ENCODE measurements at places on chromosomes 4 and X.

DNA sequence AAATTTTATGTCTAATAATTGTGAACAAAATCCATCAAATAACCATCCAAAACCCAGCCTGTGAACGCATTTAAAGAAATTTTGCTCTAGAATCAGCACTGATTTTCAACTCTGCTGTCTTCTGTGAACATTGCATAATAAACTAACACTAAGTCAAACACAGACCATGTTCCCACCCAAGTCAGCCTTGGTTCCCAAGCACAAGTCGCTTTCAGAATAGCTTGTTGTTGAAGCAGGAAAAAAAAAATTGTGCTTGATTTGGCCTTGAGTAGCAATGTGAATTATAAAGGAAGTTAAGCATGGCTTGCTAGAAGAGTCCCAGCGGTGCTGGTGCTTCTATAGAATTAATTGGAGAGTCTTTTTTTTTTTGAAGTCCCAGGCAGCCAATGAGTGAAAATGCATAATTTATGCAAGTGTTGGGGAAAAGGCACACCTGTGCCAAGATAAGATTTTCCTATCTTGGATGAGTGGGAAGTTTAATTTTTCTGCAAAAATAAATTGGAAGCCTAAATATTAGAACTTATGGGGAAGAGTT is 42.1 kb downstream of the HHIP start:
- DNase-seq = no peak

- peak; percentile 0 for DNase-seq
These were observed 131.2 kb downstream of the HTR2C start for GRCh38 chrX:114715096-114715495.

- DNase-seq = no peak
These were observed 67.9 kb downstream of the SH2D1A start for GRCh38 chrX:124414281-124414680.

DNA sequence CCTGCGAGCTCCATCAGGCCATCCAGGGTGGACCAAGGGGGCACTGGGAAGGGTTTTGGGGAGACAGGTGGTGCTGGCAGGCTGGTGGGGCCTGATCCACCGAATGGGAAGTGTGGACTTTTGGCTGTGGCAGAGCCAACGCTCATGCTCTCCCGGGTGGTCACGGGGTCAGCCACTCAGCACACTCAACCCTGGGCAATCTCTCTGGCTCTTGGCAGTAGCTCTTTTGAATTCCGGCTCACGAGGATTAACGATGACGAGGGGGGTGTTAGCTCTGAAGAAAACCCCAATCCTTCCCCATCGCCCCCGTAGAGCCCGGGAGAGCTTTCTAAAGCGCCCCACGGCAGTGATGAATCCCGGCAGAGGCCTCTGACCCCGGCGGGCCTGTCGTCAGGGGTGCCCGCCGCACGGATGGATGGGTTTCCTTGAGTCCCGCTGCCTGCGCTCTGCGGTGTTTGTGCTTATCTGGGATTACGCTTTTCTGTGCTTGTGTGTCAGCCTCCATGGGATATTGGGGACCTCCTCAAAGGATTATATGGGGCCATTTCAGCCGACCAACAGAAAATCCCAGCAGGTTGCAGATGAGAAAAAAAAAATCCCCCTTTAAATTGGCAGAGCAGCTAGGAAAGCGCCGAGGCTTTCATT is 156.8 kb upstream of the PSAPL1 start:
- no peak for DNase-seq

GRCh38 chrX:16082470-16083085 is 40.8 kb upstream of the GRPR start:
- DNase-seq = no peak

DNA sequence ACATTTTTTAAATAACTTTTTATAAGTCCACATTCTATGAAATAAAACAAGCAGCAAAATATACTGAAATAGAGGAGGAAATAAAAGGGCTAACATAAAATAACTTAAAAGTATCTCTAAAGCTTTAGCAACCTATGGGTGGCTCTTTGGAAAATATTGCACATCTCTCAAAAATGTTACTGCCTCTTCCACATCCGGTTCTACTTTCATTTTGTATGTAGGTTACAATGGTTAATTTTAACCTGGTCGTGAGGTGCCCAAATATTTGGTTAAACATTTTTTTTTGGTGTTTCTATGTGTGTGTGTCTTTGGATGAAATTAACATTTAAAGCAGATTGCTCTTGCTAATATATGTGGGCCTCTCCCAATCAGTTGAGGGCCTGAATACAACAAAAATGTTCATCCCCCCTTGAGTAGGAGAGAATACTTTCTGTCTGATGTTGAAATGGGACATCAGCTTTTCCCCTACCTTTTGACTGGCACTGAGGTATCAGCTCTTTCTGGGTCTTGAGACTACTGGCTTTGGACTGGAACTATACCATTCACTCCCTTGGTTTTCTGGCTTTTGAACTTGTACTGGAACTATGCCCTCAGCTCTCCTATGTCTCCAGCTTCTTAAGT is 353.0 kb downstream of the ADAM29 start:
- DNase-seq = peak; percentile 13

DNA sequence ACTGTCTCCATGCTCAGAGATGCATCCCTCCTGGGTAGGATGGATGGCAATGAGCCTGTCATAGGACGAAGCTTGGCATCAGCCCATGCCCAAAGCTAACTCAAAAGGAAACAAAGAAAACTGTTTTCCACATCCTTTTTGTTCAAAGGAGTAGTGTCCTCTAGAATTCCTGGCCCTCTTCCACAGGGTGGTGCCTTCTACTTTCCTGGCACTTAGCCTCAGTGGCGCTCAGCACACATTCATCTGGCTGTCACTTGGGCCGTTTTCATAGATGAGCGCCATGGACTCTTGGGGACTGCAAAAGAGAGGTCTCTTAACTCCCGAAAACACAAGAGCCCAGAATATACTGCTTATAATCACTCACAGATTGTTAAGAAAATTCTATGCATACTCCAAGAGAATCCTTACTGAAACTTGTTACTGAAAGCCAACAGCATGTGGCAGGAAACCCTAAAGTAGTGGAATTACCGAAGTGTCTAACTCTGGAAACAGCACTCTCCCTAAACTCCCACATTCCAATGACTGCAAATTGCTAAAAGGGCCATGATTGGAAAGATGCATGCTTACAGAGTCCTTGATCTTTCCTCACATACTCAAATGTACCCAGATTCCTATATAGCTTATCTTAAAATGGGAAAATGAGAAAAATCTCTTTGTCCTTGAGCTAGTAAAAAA is 110.0 kb downstream of the HS6ST2 start:
- DNase-seq = no peak

DNA sequence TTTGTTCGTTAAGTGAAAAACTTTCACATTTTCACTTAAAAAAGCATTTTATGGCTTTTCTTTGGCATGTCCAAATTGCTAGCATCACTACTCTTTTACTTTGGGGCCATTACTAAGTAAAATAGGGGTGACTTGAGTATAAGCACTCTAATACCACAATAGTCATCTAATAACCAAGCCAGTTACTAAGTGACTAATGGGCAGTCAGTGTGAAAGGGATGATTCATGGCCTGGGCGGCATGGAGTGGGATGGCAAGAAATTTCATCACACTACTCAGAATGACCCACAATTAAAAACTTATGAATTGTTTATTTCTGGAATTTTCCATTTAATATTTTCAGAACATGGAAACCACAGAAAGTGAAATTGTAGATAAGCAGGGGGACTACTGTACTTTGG is 60.9 kb downstream of the BMP15 start:
- DNase-seq = peak; percentile 0

DNA sequence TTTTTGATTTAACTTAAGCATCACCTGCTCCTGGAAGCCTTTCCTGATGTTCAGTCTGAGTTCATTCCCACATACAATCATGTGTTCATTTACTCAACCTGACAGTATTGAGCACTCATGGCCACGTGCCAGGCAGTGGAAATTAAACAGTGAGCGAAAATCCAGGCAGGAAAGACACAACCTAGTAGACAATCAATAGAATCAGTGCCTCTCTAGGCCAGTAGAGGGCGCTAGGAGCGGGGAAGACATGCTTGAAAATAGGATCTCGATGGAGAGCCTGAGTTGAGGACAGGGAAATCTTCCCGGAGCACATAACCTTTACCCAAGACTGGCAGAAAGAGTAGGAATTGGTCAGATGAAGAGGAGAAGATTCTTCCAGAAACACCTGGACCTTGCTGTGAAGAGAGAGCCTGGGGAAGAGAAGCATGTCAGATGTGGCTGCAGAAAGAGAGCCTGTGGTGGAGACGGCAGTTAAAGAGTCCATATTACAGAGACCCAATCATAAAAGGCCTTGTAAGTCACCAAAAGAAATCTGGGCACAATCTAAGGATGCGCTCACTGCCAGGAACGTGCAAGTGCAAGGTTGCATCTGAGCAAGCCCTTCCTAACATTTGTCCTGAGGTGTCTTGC is 103.5 kb downstream of the LDB2 start:
- peak; percentile 77 for DNase-seq

DNA sequence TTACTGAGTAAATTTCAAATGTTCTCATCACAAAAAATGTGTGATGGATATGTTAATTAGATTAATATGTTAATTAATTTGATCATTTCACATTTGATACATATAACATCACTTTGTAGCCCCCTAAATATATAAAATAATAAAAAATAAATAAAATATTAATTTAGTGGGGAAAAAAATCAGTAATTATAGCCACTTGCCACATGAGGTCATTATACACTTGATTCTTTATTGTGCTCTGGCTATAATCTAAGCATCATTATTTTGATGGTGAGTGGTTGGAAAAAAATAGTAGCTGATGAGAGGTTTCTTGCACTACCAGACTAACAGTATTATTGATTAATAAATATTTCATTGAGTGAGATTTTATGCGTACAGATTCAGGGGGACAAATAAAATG is 57.4 kb downstream of the DCK start:
- DNase-seq = no peak

DNA sequence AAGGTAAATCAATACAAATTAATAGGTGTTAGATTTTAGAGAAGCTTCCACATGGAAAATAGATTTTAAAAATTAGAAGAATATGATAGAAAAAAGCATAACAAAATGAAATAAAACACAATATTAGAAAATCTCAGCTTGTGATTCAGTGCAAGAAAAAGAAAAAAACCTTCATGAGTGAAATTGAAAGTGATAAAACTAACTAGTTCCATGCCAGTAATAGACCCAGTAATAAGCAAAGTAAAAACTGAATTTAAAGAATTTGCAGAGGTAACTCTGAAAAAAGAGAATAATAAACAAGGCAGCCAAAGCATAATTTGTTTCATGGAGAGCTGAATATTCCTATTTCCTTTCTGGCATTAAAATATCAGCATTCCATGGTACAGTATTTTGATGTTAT is 174.3 kb upstream of the TENM3 start:
- no peak for DNase-seq

DNA sequence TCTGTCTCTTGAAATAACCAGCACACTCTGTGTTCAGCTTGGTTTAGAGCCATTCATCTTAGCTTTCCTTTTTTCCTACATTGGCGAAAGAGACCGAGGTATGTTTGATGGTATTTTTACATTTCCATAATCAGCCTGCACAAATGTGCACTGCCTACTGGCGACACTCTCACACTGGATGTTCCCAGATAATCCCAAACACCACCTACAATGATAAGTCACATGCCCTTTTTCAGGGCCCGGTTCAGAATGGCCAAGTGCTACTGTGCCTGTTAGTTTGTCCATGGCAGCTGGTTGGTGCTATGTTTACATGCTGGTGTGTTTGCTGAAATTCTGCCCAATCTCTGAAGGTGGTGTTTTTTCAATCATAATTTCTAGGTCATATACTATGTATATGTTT is 80.8 kb upstream of the NR3C2 start:
- DNase-seq = no peak

DNA sequence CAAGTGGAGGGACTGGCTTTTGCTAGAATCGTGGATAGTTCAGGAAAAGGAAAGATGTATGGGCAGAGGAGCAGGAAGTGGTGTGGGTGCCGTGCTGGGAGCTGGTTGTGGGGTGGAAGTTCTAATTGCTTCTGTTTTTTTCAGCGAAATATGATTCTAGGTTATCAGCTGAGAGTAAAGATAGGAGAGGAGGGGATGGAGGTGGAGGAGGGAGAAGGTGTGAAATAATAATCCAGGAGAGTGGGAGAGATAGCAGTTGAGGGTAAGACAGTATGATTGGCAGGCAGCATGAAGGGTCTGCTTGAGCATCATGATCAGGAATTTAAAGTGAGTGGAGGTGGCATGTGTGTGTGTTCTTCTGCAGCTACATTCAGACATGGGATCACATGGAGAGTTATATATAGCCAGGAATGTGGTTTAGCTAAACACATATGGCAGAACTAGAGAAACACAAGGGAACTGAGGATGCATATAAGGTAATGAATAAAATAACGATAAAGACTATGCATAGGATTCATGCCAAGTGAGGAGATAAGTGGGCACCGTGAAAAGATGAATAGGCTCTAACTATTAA is 133.7 kb downstream of the ANK2 start:
- DNase-seq = no peak

DNA sequence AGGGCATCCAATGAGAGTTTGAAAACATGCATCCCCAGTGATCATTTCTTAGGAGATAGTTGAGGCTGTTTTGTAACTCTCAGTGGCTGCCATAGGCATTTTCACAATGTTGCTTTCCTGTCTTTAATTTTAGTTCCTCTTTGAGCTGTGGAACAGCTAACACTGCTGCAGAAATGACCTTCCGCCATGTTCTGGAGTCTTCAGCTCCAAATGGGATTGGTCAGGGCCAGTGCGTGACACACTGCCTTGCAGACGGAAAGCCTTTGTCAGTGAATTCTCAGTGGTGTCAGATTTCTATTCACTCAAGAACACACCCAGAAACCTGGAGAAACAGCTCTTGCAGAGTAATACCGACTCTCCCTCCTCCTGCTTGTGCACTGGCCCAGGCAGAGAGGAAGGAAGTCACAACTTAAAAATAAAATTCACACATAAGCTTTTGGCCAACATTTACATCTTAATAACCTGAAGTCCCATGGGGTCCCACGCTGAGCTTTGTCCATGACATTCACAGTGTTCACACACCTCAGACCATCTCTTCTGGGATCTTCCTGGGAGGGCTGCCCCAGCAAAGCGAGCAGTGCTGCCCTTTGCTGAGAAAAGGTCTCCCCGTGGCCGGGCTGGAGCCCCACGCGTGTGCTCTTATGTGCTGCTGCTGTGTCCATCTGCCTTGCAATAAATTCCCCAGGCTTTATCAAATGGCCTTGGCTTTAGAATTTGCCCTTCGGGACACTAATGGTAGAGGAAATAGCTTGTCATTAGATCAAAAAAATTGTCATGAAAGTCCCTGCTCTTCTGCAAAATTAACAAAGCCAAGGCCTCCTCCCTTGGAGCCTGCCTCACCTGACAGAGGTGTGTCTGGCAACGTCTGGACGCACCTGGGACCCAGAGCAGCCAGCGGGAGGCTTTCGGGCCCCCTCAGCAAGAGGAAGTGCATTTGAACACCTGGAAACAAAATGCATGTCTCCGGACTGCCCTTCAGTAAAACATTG is 126.8 kb downstream of the IRF2 start:
- peak; percentile 88 for DNase-seq

GRCh38 chrX:97126020-97126419 is 242.3 kb downstream of the RPA4 start:
- peak; percentile 36 for DNase-seq

DNA sequence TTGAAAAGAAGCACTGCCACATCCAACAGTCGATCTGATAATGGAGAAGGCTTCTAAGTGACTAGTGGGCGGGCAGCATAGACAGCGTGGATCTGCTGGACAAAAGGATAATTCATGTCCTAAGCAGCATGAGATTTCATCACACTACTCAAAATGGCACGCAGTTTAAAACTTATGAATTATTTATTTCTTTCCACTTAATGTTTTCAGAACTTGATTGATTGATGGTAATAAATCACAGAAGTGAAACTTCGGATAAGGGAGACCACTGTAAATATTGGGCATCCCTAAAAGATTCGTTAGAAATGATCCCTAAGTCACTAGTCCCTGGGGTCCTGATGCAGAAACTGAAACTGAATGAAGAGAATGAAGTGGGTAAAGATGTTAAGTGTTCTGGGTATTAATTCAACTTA is 93.0 kb upstream of the ANK2 start:
- DNase-seq = no peak

Data from choroid plexus epithelial cell (primary cell).